ENCODE measurements at places on chromosomes 5 and 9.

- no peak for DNase-seq
Measured at GRCh38 chr5:3590967-3591900, 4.4 kb upstream of the IRX1 start.

- DNase-seq = peak; percentile 64
Measured at GRCh38 chr5:124908581-124909451, 162.4 kb upstream of the ZNF608 start.

GRCh38 chr9:104775976-104776375 lies 12.0 kb downstream of the NIPSNAP3B start:
- no peak for DNase-seq

GRCh38 chr9:120402741-120403542 lies 177.0 kb downstream of the CDK5RAP2 start:
- peak; percentile 98 for DNase-seq

GRCh38 chr5:181114844-181115778 lies 15.9 kb downstream of the OR2V1 start:
- DNase-seq = peak; percentile 84

- no peak for DNase-seq
Measured at GRCh38 chr9:26013199-26013598, 335.0 kb upstream of the TUSC1 start.

DNA sequence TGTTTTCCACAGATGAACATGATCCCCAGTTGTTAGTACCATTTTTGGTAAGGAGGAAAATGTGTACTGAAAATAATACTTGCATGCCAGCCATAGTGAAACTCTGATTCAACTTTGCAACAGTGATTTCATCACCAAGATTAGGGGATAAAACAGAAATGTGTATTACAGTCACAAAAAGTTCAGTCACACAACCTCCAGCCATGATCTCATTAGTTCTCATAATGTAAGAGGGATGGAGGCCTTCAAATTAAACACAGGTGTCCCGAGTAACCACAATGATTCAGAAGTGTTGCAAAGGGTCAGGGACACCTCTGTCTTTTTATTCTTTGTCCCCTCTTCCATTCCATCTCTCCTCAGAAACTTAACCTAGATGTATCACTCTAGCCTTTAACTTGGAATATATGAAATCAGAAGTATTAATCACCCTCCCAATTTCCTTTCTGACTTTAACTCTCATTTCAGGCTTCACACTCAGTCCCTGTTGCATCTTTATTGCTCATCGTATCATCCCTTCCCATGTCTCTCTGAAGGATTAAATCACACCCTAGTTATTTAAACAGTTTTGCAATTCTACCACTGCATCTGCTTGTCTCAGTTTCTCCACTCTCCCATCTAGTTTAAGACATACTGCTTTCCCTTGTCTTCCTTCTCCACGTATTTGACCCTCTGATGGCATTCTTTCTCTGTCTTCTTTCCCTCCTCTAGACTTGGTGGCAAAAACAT lies 291.2 kb downstream of the ADAMTS6 start:
- no peak for DNase-seq

DNA sequence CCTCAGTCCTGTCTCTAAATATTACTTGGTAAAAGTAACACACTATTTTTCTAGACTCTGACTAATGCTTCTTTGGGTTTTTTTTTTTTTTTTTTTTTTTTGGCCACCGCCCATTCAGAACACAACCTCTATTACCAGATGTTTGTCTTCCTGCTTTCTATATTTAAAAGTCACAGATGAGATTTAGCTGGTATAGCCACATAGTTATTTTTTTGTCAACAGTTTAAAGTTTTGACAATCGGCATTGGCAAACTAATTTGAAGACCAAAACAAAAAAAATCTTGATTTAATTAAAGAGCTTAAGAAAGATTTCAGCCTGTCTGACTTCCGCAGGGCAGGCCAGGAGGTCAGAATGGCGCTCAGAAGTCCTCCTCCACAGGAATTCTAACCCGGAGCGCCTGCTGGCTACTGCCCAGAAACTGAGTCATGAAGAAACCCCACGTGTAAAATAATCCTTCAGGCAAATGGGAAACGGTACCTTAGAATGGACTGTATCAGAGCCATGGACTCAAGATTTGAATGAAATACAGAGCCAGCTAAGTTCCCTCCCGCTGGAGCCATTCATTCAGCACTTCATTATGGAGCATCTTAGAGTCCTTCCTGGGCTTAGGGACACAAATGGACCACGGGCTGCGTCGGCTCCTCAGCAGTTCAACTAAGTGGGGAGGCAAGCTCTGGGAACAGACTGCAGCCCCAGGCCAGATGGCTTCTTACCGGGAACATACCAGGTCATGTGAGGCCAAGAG lies 55.6 kb downstream of the PTPDC1 start:
- peak; percentile 11 for DNase-seq

GRCh38 chr5:23612701-23613100 lies 105.3 kb downstream of the PRDM9 start:
- DNase-seq = no peak

DNA sequence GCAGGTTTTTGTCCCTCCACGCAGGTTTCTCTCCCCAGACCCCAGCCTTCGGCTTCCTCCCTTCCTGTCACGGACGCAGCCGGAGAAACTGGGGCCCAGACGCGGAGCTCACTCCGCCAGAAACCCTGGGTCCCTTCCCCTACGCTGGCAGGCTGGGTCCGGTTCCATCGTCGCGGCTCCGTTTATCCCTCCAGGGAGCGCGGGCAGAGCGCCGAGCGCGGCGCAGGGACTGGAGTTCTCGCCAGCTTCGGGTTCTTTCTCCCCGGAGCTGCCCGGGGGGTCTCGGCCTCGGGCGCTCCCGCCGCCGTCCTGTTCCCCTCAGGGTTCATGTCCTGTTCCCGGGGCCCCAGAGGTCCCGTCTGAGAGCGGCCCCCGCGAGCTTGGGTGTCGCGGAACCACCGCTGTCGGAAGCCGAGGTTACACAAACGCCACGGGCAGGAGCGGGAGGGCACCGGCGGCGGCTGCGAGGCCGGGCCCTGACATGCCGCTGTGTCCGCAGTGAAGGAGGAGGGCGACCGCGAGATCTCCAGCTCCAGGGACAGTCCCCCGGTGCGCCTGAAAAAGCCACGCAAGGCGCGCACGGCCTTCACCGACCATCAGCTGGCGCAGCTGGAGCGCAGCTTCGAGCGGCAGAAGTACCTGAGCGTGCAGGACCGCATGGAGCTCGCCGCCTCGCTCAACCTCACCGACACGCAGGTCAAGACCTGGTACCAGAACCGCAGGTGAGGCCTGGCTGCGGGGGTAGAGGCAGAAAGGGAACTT lies 4.6 kb downstream of the BARHL1 start:
- no peak for DNase-seq

- DNase-seq = no peak
Measured at GRCh38 chr9:83733739-83734138, 26.0 kb upstream of the UBQLN1 start.

GRCh38 chr5:28750251-28750650 lies 1711.9 kb upstream of the CDH9 start:
- DNase-seq = no peak

DNA sequence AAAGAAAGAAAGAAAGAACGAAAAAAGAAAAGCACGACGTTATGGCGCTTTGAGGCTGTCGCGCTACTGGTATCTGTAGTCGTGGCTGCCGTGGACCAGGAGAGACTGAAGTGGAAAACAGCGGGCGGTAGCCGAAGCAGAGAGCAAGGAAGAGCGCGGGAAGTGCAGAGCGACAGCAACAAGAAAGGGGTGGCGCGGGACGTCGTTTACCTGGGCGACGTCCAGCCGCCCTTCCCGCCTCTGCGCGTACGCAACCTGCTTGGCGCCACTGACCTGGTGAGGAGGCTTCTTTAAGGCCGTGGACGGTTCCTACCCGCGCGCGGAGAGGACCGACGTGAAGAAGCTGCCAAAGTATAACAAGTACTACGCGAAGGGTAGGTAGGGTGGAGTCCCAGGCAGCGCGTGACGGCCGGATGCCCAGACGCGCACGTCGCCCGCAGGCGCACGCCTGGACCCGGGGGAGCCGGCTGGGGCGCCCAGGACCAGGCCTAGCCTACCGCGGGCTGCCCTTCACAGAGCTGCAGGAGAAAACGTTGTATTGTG lies 15.4 kb downstream of the CCL28 start:
- DNase-seq = peak; percentile 71

DNA sequence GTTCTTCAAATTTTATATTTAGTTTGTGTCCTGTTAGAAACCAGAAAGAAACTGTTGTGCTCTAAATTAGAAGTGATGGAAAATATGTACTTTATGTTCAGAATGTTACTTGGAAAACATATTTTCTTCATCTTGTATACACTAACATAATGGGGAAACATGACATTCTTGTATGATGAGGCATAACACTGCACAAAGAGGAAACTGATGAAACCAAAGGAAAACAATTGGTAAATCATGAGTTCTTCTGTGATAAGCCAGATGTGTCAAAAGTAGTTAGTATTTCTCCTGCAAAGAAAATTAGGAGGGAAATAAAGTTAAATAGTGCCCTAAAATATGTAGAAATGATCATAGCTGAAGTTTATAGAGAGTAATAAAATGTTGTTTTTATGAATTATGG lies 111.1 kb upstream of the FBN2 start:
- no peak for DNase-seq

DNA sequence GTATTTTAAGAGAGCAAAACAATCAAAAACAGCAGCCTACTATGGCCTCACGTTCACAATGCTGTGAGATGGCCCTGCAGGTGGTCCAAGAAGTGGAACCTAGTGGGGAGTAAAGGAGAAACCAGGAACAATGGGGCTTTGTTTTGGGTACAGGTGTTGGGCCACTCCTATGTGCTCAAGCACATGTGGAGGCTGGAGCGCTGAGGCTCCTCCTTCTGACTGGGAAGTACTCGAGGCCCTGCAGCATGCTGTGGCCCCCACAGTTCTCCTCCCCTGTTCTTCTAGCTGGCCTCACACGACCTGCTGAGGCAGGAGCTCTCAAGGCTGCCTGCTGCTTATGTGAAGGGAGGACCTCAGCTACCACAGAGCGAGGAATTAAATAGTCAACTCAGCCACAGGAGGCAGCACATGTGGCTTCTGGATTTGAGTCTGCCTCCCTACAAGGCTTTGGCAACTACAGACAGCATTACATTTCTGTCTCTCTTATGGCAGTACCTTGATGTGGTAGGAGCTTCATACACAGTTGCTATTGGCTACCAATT lies 482.3 kb downstream of the SPOCK1 start:
- no peak for DNase-seq

- peak; percentile 30 for DNase-seq
Measured at GRCh38 chr5:56357426-56357825, 124.3 kb upstream of the ANKRD55 start.

- no peak for DNase-seq
Measured at GRCh38 chr5:167303582-167303981, 987.9 kb upstream of the WWC1 start.

DNA sequence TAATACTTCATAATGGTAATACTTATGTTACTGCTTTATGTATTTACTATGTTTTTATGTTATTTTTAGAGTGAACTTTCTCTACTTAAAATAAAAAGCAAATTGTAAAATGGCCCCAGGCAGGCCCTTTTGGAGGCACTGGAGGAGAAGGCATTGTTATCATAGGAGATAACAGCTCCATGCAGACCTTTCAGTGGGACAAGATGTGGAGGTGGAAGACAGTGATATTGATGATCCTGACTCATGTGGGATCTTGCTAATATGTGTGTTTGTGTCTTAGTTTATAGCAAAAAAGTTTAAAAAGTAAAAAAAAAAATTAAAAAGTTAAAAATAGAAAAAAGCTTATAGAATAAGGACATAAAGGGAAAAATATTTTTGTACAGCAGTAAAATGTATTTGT lies 74.5 kb downstream of the IQGAP2 start:
- DNase-seq = no peak

- no peak for DNase-seq
Measured at GRCh38 chr9:131180454-131180853, 55.1 kb downstream of the NUP214 start.

DNA sequence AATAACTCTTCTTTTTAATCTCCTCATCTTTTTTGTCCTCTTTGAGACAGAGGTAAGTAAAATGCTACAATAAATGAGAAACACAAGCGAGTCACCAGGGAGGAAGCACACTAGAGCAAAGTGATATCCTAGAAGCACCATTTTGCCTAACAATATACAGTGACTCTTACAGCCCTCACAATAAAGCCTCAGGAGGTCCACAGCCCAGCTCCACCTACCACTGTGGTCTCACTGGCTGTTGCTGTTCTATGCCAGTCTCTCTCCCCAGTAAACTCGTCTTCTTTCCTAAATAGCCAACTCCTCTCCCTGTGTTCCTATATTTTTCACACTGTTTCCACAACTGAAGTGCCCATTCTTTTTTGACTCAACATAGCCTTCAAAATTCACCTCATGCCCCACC lies 44.3 kb downstream of the TNFSF15 start:
- no peak for DNase-seq

DNA sequence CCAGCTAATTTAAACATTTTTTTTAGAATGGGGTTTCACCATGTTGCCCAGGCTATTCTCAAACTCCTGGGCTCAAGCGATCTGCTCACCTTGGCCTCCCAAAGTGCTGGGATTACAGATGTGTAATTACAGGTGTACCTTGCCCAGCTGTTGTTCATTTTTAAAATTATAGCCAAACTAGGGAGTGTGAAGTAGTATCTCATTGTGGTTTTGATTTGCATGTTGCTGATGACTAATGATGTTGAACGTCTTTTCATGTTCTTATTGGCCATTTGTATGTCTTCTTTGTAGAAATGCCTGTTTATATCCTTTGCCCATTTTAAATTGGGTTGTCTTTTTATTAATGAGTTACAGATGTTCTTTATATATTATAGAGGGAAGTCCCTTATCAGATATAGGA lies 31.5 kb downstream of the EHMT1 start:
- DNase-seq = no peak

DNA sequence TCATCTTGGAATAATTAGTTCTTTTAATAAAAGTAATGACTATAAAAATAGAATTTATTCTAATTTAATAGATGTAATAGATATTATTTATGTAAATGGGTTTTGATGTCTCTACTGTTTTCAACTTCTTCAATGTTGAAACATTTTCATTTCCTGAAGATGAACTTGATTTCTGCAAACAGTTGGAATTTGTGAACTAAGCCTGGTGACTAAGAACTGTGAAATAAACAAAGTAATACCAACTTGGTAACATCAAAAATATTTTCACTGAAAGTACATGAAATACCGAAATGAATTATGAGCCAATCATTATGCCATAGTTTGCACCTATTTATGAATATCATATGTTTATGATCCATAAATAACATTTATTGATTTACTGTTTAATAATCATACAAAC lies 143.8 kb upstream of the FGF10 start:
- no peak for DNase-seq

DNA sequence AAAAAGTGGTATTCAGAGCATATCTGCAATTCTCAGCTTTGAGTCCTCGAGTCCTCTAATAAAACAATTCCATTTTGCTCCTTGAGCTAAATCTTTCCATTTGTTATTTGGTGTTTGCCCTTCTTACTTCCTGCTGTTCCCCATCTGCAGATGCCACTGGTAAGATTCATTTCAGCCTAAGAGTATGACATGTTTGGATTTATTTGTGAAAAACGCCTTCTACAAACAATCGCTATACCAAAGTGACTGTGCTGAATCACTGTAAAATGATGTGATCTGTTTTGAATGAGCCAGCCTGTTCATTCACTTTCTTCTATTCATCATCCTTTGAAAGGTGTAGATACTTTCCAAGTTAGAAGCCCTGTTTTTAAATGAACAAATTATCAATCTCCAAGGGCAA lies 27.7 kb downstream of the KCTD16 start:
- DNase-seq = peak; percentile 74

GRCh38 chr9:687034-687785 lies 154.3 kb upstream of the DMRT1 start:
- DNase-seq = no peak

GRCh38 chr5:71873191-71873591 lies 154.1 kb downstream of the CARTPT start:
- DNase-seq = no peak
